ENCODE measurements at places on chromosomes 12 and 14.

GRCh38 chr12:953776-954175 lies 4.3 kb upstream of the RAD52 start:
- DNase-seq, result no peak

DNA sequence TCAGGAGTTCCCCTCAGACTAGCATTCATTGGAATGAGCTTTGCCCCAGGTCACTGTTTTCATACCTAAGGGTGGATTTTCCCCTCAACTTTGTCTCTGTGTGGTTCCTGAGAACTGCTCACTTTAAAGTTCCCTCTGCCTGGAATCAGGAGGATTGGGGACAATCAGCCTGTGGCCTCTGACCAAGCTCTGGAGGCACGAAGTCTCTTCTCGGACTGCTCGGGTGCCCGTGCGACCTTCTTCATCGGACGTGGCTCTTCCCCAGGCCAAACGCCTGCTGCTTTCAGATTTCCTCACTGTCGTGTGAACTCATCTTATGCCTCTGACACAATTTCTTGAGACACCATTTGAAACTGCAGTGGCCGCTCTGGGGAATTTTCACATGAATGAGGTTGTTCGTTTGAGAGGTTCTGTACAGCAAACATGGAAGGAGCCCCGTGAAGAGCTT lies 153.7 kb upstream of the PZP start:
- no peak for DNase-seq

- DNase-seq, result no peak
Observed at GRCh38 chr12:103936679-103937078, 6.5 kb downstream of the HSP90B1 start.

- DNase-seq, result no peak
Observed at GRCh38 chr14:24110060-24110459, 4.5 kb upstream of the DCAF11 start.

- DNase-seq, result no peak
Observed at GRCh38 chr12:8559676-8560075, 19.0 kb upstream of the CLEC4E start.
